Left renal pelvis (tissue), 4 donors: ENCODE measurements at places on chromosomes 11 and 22.

GRCh38 chr11:33514079-33514925, 186.3 kb downstream of the C11orf91 start:
- DNase-seq: no peak

DNA sequence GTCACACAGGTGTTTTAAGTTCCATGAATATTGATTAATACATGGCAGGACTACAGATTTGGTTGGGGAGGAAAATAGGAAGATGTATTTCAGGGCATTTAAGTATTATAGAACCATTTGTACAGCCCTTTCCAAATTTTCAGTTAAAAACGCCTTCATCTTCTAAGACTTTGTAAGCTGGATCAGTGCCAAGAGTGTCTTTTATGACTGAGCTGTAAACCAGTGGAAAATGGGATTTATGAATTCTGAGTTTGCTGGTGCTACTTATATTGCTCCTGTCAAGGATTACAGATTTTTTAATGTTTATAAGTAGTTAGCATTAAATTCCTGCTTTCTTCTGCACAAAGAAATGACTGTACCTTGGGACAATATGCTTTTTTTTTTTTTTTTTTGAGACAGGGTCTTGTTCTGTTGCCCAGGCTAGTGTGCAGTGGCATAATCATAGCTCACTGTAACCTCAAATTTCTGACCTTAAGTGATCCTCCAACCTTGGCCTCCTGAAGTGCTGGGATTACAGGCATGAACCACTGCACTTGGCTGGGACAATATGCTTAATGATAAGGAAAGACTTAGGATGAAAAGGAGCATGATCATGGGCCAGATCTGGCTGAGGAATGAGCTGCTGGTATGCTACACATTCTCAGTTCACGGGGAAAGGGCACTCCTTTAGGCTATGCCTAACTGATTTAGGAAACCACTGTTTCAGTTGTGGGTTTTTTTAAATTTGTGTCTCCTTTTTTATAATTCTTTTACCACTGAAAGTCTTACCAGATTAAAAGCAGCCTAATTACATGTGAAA, 113.6 kb upstream of the MTNR1B start:
- no peak for DNase-seq

DNA sequence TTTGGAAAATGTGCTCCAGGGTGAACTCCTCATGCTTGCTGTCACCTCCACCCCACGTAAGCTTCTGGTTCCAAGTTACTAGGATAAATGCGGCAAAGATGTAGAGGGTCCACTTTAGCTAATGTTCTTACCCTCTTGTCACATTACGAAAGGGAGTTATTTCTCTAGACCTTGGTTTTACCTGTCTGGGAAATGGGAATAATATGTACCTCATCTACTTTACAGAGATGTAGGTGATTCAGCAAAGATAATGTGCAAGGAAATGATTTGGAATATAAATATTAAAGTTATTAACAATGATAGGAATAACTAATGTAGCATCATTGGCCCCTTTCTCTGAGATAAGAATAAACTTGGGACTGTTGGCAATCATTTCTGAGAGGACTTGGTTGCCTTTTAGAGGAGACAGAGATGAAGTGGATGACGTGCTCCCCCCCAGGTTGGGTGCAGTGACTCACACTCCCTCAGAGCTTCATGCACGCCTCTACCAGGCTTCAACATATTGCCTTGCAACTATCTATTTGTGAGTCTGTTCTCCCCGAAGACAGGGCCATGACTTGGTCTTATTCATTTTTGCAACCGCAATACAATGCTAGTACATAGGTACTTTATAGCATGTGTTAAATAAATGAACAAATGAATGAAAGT, 97.1 kb downstream of the ME3 start:
- no peak for DNase-seq

GRCh38 chr11:31865606-31866300, 54.6 kb upstream of the PAX6 start:
- DNase-seq: no peak

- no peak for DNase-seq
Measured at GRCh38 chr11:3011891-3012885, 20.1 kb upstream of the NAP1L4 start.

DNA sequence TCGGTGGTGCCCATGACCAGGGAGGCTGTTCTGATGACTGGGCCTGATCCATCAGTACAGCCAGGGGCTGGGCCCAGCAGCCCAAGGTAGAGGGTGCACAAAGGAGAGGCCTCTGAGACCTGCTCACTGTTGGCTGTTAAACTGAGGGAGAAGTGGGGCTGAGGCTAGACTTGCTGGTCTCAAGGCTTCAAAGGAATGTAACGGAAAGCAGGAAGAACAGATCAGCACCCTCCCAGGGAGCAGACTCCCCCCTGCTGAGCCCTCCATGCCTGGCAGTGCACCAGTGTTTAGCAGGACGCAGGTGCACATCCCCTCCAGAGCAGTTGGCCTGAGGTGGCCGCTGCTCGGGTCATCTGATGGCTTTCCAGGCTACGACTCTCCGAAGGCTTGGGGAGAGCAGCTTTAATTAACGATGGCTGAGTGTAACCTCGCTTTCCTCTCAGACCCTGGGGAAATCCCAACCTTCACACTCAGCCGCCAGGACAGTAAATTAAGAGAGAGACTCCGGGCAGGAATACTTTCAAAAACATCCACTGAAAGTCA, 255.7 kb upstream of the NARS2 start:
- DNase-seq: no peak

- peak; percentile 3 for DNase-seq
Measured at GRCh38 chr11:43360361-43361032, 1.8 kb downstream of the TTC17 start.

DNA sequence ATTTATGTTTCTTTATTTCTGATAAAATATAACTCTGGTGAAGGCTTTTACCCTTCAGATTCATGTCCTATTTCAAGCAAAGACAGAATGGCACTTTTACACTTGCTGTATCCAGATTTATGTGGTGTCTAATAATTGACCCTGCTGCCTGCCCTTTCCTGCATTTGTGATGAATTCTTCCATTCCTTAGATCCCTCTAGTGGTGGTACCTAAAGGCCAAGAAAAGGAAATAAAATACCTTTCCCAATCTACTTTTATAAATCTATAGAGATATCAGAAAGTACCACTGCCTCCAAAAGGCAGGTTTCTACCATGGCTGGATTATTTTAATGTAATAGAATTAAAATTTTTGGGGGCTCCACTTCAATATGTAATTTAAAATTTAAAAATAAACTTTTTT, 34.2 kb downstream of the CCDC81 start:
- DNase-seq: no peak

GRCh38 chr11:126491092-126491491, 135.6 kb downstream of the ST3GAL4 start:
- no peak for DNase-seq

DNA sequence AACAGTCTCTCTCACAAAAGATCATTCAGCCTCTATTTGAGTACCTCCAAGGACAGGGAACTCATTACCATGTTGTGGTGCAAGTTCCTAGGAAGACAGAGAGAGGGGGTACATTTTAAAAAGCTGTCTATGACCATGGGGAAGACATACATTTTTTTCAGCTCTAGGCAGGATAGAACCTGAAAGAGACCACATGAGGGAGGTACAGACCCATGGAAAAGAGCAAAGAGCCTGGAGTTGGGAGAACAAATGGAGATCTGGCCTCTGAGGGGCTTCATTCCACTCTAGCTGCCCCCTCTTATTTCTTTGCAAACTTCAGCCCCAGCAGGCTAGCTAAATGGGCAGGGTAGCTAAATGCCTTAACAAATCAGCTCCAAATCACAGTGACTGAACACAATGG, 36.3 kb downstream of the KCNC1 start:
- DNase-seq: no peak

- no peak for DNase-seq
Measured at GRCh38 chr22:36763576-36763975, 12.3 kb downstream of the IFT27 start.

DNA sequence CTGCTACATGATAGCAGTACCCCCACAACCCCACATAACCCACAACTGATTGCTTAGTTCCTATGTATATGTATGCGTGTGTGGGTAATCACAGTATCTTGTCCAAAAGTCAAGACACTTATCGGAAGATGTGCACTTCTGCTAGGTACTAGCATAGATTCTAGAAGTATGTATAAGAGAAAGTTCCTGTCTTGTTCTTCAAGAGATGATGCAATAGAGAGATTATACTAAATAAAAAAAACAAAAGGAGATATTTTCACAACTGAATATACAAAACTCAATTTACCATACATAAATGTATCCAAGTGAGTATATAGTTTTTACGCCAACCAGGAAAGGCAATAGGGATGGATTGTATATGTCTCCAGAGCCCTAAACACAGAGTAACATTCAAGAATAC, 112.0 kb downstream of the FCHSD2 start:
- DNase-seq: no peak

DNA sequence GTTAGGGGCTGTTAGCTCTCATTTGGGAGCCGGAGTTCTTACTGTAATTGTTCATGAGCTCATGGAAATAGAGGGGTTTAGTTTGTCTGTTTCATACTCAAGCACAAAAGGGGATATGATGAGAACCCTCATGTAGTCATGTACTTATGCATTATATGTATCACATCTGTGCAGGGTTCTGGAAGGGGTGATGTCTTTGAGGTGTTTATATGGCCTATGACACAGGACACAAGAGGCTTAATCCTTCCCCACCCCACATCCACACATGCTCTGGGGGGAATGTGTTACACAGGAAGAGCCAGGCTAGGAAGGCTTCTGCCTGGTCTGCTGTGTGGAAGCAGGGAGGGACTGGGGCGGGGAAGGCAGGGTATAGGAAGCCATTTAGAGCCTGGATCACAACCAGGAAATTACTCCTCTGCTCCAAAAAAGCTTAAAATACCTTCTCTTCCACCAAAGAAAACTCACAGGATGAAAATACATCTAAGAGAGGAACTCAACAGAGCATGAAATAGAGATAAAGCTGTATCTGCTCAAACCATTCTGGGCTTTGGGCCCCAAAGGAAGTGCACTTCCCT, 316.1 kb downstream of the TMEM135 start:
- DNase-seq: no peak

GRCh38 chr22:31126869-31127175, 4.1 kb downstream of the INPP5J start:
- DNase-seq: no peak

DNA sequence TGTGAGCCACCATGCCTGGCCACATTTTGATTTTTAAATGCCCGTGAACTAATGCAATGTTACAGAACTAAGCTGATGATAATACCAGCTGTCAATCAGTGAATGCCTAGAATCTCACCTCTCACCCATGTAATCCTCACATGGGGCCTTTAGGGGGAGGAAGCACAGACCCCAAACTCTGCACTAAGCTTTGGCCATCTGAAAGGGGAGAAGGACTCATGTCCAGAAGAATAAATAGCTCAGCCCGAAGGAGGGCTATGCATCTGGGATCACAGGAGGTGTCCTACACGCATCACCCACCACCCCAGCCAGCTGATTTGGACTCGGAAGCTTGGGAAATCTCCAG, 36.0 kb upstream of the YPEL1 start:
- DNase-seq: no peak

GRCh38 chr11:69890476-69890875, 71.3 kb upstream of the FGF3 start:
- DNase-seq: no peak

DNA sequence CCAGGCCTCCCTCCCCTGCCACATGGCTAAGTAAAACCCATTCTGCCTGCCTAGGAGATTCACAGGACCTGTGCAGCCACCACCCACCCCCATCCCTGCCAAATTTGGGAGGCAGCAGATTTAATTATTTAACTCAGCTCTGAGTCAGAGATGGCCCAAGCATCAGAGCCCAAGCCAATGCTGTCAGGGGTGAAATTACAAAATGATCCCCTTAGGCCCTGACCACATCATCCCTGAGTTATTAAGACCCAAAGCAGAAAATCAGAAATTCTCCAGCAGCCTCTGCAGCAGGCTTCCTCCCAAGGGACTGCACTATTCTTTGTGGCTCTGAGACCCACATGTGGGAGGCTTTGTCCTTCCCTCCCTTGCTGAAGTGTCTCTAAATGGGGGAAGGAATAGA, 52.8 kb upstream of the RRAS2 start:
- no peak for DNase-seq

- no peak for DNase-seq
Measured at GRCh38 chr11:109421981-109422869, at the start of gene C11orf87. Gene C11orf87 (plus strand): TSS chr11:109422190. CDS start chr11:109423634, 1,444 bp downstream.

- no peak for DNase-seq
Measured at GRCh38 chr11:46390331-46391171, 1.0 kb downstream of the CHRM4 start.

DNA sequence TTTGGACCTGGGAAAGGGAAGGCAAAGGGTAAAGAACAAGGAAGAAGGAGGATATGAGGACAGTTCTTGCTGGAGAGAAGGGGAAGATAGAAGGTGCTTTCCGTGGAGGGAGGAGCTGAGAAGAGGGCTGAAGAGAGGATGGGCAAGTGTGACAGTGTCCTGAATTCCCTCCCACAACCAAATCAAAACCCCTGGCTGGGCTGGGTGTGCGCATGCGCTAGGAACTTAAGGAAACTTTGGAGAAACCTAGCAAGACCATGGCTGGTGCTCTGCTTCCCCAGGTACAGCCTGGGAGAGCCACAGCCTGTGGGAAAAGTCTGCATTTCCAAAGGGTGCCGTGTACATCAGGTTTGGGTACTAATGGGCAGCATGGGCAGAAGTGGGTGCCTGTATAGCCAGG, 29.0 kb upstream of the FJX1 start:
- no peak for DNase-seq

GRCh38 chr11:12417691-12418611, 40.6 kb downstream of the PARVA start:
- DNase-seq: no peak

- no peak for DNase-seq
Measured at GRCh38 chr11:105155679-105156078, 16.1 kb upstream of the CARD18 start.

DNA sequence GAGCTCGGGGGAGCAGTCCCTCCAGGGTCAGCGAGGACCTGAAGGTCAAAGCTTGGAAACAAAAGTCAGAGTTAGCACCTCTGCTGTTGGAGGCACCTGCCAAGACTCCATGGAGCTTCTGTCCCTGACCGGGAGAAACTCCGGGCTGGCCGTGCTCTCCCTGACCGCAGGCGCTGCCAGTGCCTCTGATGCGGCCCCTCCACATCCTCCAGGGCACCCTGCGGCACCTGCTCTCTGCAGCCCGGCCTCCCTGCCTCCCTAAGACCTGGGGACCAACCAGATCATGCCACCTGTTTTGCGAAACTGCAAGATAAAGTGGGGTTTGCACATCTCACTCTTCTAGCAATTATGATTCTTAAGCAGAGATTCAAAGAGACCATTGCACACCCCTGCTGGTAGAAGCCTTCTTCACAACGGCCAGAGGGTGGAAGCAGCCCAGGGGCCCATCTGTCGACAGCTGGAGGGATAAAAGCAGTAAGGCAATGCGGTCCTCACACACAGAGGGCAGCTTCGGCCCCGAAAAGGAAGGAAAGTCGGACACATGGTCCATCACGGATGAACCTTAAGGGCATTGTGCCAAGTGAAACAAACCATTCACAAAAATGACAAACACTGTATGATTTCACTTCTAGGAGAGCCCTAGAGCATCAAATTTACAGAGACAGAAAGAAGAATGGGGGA, 477.1 kb downstream of the BRD1 start:
- DNase-seq: no peak

- no peak for DNase-seq
Measured at GRCh38 chr22:18012531-18012930, 11.8 kb downstream of the MICAL3 start.
